Stimulated activated CD8-positive, alpha-beta memory T cell treated with anti-CD3 and anti-CD28 coated beads, Interleukin-4, amount 100 ng/mL, for 1 hour (primary cell): ENCODE measurements at places on chromosomes 6 and 20.

DNA sequence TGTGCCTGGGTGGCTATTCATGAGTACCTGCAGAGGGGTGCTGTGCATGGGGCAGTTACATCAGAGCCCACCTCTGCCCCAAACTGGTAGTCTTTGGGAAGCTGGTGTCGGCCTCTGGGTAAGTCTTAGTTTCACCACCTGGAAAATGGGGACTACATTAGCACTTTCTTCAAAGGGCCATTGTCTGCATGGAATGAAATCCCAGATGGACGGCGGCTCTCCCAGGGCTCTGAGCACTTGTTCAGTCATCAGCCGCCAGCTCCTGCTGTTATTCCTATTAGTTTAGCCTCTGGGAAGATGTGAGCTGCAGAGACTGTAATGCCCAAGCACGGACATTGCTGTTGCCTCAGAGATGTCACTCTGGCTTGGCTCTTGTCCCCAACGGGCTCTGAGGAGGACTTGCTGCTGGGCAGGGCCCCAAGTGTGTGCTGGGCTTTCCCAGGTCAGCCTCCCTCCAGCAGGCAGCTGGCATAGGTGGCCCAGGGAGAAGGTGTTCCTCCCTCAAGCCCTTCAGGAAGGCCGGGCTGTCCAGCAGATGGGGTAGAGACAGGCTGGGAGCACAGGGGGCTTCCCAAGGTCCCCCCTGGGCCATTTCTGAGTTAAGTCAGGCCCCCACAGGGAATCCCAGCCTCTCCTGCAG lies 268.3 kb downstream of the TFAP2C start:
- DNase-seq = no peak

- no peak for DNase-seq
Measured at GRCh38 chr20:49335476-49335875, 57.6 kb upstream of the ZNFX1 start.

GRCh38 chr6:125798734-125799508 lies 8.2 kb downstream of the NCOA7 start:
- DNase-seq = no peak

- DNase-seq = no peak
Measured at GRCh38 chr6:99187429-99187828, 162.0 kb downstream of the FAXC start.

- DNase-seq = no peak
Measured at GRCh38 chr20:60160451-60161145, 202.4 kb downstream of the CDH26 start.

DNA sequence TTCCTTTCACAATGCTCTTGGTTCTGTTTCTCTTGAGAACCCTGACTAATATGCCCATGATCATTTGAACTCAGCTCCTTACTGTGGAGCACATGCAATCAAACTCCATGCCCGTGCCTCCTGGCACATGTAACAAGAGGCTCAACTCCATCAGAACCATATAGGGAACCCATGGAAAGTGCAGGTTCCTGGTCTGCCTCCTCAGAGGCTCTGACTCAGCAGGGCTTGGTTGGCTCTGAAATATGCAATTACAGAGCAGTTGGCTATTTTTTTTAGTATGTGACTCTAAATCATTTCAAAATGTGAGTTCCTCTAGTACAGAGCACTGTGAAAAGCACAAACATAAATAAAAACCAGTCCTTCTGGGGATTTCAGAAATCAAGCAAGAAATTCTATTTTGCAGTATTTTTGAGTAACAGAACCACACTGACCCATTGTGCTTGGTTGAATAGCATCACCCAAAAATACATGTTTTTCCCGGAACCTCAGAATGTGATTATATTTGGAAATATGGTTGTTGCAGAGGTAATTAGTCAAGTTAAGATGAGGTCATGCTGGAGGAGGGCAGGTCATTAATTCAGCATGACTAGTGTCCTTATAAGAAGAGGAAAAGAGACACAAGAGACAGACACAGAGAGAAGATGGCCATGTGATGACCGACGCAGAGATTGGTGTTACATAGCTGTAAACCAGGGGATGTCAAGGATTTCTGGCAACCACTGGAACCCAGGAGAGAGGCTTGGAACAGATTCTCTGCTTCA lies 13.2 kb upstream of the MAP3K4 start:
- DNase-seq = no peak

DNA sequence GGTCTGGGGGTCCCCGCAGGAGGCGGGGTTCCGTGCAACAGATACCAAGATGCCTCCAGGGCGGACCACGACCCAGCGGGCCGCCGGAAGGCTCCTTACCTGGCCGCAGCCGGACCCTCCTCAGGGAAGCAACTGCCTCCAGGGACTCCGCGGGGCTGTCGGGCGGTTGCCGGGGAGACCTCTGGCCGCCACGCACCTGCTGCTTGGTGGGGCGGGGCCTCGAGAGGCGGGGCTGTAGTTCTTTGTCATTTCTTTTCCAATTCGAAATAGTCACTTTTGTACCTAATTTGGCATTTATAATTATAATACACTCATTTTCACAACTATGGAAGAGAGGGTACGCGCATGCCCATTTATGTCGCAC lies 647 bp downstream of the AK9 start:
- peak; percentile 26 for DNase-seq

DNA sequence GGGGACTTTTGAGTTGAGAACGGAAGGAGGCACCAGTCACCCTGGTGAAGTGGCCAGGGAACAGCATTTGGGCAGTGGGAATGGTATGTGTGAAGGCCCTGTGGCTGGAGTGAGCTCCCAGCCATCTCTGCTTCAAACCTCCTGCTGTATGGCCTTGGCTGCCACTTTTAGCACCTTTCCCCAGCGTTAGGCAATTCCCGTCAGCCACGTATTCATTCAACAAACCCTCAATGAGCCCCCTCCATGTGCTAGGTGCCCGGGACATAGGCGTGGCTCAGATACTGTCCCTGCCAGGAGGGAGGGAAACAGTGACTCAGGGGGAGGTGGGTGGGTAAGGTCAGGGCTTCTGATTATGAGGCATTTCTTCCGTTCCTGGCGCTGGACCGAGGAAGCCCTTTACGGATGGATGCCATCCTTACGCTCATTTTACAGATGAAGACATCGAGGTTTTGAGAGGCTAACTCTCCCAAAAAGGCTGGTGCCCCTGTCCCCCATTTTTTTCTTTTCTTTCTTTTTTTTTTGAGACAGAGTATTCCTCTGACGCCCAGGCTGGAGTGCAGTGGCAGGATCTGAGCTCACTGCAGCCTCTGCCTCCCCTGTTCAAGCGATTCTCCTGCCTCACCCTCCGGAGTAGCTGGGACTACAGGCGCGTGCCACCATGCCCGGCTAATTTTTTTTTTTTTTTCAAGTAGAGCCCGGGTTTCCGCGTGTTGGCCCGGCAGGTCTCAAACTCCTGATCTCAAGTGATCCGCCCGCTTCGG lies 37.5 kb downstream of the SRC start:
- no peak for DNase-seq

- DNase-seq = no peak
Measured at GRCh38 chr6:40583709-40584108, 3.5 kb downstream of the LRFN2 start.

- DNase-seq = no peak
Measured at GRCh38 chr20:36852187-36852586, 23.8 kb upstream of the TLDC2 start.

DNA sequence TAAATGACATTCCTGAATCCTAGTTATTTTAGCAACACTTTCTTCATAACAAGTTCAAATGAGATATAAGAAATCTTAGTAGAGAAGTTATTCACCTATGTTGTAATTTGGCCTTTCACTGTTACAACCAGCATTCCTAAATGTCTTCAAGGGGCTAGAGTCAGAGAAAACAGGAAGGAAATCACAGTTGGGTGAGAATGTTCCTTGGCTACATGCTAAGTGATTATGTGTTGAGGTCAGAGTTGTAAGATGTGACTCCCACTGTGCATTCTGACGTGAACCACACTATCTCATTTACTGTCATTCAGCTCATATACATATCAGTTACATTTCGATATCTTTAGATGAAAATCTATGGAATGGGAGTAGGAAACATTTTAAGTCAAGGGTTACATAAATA lies 51.0 kb upstream of the MLIP start:
- DNase-seq = no peak

DNA sequence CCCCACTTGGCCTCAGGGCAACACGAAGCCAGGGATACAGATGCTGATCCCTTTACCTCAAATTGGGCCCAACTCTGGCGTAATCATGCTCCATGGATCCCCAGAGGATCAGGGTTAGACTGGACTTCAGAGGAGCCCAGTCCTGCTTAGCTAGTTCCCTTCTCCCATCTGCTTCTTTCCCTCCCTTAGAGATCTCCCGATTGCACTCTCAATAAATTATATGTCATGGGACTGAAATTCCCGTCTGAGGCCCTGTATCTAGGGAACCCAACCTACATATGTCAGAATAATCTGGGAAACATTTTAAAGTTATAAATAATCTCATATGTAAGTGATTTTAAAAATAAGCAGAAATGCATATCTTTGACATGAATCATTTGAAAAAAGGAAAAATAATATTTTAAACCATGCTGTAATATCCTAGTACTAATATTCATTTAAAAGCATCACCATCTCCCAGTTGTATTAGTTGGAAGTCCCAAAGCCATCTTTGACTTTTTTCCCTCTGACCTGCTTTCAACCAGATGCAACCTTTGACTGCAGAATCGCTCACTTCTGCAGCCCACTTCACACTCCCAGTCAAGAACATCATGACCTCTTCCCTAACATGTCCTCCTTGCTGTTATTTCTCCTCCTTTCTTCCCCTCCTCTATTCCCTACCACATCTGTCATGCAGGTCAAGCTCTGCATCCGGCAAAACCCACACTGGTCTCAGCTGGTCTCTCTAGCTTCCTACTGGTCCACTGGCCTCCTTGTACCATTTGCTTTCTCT lies 393.6 kb downstream of the BTBD3 start:
- DNase-seq = no peak

DNA sequence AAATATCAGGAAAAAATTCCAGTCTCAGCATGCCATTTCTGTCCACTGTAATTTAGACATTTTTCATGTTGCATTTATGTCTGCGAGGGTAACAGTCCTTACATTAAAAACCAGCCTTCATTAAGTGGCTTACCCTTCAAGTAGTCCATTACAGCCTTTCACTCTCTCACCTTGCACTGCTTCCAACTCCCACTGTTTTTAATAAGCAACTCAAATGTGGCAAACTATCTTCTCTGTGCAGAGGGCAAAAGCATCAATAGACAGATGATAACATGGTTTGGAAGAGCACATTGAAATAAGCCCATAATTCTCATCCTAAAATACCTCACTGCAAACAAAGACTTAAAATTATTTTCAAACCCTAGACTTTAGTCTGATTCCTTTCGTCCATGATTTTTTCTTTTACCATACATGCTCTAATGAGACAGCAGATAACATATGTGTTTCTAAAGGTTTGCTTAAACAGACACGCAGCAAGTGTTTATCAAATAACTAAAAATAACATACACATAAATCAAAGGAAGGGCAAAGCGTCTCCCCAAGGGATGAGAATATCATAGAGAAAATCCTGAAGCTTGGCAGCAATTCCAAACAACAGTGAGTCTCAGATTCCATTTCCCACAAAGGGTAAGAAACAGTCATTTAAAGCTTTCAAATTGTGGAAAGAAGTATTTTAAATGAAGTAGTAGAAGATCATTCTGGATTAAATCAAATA lies 130.4 kb downstream of the PTPRK start:
- DNase-seq = no peak

DNA sequence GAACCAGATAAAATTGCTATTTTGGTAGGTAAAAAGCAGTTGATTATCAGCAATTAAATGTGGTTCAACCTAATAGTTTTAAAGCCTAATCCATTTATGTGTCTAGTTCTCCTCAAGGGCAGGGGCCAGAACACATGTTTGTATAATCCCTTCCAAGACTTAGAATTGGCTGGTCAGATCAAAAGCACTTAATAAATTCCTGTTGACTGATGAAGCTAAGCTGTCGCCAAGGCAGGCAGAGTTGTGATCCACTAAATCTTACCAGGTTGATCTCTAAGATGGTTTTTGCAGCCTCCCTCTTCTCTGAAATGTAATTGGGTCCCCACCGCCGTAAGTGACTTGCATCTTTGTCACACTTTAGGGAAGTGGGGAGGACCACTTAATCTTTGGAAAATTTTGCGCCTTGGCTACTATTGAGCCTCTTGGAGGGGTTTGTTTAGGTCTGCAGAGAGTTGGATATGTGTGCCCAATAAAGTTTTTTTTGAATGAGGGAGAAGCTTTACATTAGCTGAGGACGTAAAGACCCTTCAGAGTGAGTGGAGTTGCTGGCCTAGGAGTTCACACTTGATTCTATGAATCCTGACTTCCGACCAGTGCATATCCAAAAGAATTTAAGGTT lies 65.9 kb downstream of the PHF20 start:
- DNase-seq = no peak

DNA sequence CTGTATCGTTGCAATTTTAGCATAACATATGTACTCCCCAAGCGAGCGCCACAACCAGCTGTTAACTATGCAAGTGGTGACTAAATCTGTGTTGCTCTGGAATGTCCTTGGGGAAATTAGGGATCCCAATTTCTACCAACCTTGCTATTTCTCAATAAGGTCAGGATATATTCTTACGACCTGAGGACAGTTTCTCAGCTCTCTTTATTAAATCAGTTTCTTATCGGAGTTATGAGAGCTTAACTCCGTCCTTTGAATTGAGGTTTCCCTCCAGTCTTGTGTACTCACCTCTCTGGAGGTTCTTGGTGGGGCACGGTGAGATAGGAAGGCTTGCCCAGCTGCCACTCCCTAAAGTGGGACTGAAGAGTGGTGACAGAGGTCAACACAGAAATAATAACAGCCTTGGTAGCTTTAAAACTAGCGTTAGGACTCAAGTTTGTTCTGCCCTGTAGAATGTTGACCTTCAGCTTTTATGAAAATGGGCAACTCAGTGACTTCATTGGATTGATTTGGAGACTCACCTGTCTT lies 694 bp downstream of the MRPS18B start:
- no peak for DNase-seq

DNA sequence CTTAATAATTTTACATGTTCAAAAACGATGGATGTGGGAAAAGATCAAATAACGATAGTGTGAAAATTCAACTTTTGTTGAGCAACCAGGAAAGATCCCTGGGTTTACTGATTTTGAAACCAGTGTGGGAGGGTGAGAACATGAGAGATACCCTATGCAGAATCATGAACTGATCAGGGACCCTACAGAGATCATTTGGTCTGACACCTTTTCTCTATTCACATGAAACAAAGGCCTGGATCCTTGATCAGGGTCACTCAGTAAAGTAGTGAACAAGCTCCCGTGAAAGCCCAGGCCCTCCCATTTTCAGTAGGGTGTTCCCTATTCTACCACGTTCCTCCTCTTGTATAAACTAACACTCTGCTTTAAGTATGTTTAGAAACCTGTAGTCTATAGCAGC lies 60.5 kb upstream of the DUSP22 start:
- no peak for DNase-seq

GRCh38 chr6:112232845-112233256 lies 21.5 kb downstream of the LAMA4 start:
- no peak for DNase-seq
